Left ventricle myocardium superior (tissue), 1 donor: ENCODE measurements at places on chromosomes 2 and 18. TPM values are rescaled to one million over a fixed set of nuclear protein-coding genes. Genes with fewer than 3 reads are reported as not detected.

DNA sequence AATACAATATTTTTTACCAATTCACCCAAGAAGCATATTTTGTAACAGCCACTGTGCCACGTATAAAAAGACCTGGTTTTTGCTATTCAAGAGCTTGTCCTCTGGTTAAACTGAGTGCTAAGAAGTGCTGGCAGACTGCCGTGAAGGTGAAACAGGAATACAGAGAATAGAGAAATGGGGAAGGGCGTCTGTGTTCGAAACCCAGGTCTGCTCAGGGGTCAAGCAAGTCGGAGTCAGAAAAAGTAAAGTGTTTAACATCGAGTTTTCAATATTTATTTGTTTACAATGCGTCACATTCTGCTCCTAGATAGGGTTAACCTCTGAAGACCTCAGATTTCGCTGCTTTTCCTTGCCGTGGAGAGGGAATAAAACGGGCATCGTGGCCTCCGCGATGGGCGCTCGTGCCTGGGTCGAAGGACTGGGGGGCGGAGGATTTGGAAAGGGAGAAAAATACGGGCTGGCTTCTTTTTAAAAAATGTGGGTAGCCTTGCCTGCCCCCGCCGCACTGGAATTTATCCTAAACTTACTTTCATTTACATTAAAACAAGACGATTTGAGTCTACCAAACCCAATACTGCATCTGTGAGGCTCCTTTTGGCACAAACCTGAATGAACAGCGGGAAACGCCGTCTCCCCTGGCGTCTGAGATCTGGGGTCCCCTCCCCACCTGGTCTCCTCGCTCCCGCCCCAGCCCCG lies 1.1 kb upstream of the SNTG2 start:
- no peak for DNase-seq

- no peak for DNase-seq
Measured at GRCh38 chr2:196131949-196132925, 39.1 kb downstream of the STK17B start.

DNA sequence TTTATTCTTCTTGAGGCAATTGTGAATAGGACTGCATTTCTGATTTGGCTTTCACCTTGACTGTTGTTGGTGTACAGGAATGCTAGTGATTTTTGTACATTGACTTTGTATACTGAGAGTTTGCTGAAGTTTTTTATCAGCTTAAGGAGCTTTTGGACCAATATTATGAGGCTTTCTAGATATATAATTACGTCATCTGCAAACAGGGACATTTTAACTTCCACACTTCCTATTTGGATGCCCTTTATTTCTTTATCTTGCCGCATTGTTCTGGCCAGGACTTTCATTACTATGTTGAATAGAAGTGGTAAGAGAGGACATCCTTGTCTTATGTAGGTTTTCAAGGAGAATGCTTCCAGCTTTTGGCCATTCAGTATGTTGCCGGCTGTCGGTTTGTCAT lies 425.4 kb upstream of the CHAC2 start:
- no peak for DNase-seq

The QPCT gene
- 0.77 TPM for total RNA-seq

GRCh38 chr2:27379836-27380625 lies 503 bp downstream of the ZNF513 start:
- no peak for DNase-seq
